Natural killer cell treated with Interleukin-12 subunit alpha and Interleukin-12 subunit beta and Interleukin-15 and Interleukin-18, amount 100 ng/mL, for 72 hours (primary cell): ENCODE measurements at places on chromosomes 1 and 21. TPM values are rescaled to one million over a fixed set of nuclear protein-coding genes. Genes with fewer than 3 reads are reported as not detected.

DNA sequence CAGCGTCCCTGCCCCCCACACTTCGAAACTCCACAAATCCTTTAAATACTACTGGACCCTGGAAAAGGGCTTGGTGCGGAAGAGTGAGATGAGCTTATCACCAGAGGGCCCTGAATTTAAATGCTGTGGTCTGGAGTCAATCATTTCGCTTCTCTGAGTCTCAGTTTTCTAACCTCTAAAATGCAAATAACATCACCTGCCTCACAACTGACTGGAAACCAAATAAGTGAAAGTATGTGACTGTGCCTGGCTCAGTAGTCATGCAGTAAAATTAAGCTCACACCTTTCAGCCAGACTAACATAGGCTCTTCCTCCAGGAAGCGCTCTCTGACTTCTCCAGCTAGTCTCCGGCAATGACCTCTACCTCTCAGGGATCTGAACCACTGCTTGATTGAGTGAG, 4.2 kb downstream of the GJA4 start:
- no peak for DNase-seq

GRCh38 chr1:39882152-39882551, 1.2 kb downstream of the TRIT1 start:
- DNase-seq, result no peak

- DNase-seq, result no peak
Observed at GRCh38 chr1:88983791-88984559, 8.5 kb downstream of the KYAT3 start.

DNA sequence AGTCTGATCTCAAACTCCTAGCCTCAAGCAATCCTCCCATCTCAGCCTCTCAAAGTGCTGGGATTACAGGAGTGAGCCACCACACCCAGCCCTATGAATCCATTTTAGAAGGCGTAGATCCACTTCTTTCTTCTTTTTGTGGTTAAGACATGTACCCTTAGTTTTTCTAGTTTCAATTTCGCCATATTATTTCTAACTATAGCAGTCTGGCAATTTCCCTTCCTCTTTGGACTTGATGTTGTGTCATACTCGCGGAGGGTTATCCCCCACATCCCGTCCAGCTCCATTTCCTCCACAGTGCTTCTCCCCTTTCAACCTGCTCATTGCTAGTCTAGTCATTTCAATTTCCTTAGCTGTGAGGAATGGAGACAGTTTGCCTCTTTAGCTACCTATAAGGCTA, 5.2 kb upstream of the LRRC8D start:
- DNase-seq, result no peak

GRCh38 chr1:30412241-30413110, 310.9 kb downstream of the MATN1 start:
- DNase-seq, result no peak

GRCh38 chr1:87766737-87767136, 438.1 kb downstream of the LMO4 start:
- no peak for DNase-seq

- no peak for DNase-seq
Observed at GRCh38 chr1:215269955-215270354, 187.4 kb downstream of the KCNK2 start.

DNA sequence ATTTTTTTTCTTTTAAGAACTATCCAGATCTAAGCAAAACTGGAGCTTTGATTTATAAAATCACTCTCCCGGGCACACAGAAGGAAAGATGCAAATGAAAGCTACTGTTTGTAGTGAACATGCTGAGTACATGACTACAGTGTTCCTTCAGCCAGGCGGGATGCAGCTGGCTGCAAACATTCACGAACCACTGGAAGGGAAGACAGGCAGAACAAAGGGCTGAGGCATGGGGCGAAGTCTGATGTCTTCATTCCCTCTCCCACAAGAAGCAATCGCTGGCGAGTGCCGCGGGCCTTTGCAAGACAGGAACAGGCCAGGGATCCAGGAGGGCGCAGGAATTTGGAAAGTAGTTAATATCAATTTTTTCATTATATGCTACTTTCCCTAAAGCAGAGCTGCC, 257.9 kb upstream of the AJAP1 start:
- no peak for DNase-seq

Gene LIN28A
- total RNA-seq, result not detected

Gene VSIG8
- total RNA-seq, result not detected

Gene CSMD2
- total RNA-seq, result not detected

Gene BRDT
- not detected for total RNA-seq

Gene PDC
- total RNA-seq, result not detected

Gene CYP4A11
- total RNA-seq, result not detected

Gene ARHGAP30
- total RNA-seq, result 217 TPM
